Epithelial cell of alveolus of lung (primary cell): ENCODE measurements at places on chromosomes 11 and 22. TPM values are rescaled to one million over a fixed set of nuclear protein-coding genes. Genes with fewer than 3 reads are reported as not detected.

Gene OR52J3
- not detected in 2 replicates for total RNA-seq

Gene PPP2R1B
- 25.9 and 33.6 TPM in 2 replicates for total RNA-seq

Gene DDTL
- total RNA-seq: 0.26 and 2.6 TPM in 2 replicates

Gene BIK
- 0.39 TPM in 1 of 2 replicates, not detected in the other for total RNA-seq

Gene OR8H3
- not detected in 2 replicates for total RNA-seq

Gene FGF3
- not detected in 2 replicates for total RNA-seq

Gene TRPC6
- 2.2 and 5.4 TPM in 2 replicates for total RNA-seq

Gene OR10A6
- total RNA-seq: not detected in 2 replicates

Gene KRTAP5-11
- not detected in 2 replicates for total RNA-seq

Gene MAML2
- 15.5 and 25.5 TPM in 2 replicates for total RNA-seq

Gene SAA4
- total RNA-seq: not detected in 2 replicates

Gene LARGE1
- 4.6 and 6.2 TPM in 2 replicates for total RNA-seq

Gene LGR4
- total RNA-seq: 5.3 and 8.6 TPM in 2 replicates

Gene THYN1
- 61.4 and 70.6 TPM in 2 replicates for total RNA-seq

Gene SLC5A12
- not detected in 2 replicates for total RNA-seq
